ENCODE measurements at places on chromosomes 3 and 15. TPM values are rescaled to one million over a fixed set of nuclear protein-coding genes. Genes with fewer than 3 reads are reported as not detected.

DNA sequence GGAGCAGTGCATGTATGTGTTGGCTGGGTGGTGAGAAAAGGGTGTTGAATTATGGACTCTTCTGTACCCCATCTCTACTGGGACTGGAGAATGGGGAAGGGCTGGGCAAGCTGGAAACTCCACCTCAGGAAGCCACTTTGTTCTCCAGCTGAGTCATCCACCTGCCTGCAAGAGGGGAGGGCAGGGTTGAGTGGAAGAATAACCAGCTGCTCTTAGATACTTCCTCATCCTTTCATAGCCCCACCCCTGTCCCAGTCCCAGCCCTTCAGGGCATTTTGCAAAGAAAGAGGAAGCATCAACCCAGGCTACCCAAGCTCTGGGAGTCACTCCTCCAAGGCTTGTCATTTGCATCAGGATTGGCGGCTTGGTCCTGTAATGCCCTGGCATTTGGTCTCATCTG, 33.1 kb downstream of the RAB11A start:
- H3K36me3 ChIP-seq, result peaks cover 22% of the 10 kb centered on the region
- peaks cover 16% of the 10 kb centered on the region for H3K4me1 ChIP-seq
- no peak overlapping the region for H3K27ac ChIP-seq
- no peaks in the 10 kb centered on the region for H3K27me3 ChIP-seq
- DNase-seq, result no peak
- H3K4me3 ChIP-seq, result no peak overlapping the region

DNA sequence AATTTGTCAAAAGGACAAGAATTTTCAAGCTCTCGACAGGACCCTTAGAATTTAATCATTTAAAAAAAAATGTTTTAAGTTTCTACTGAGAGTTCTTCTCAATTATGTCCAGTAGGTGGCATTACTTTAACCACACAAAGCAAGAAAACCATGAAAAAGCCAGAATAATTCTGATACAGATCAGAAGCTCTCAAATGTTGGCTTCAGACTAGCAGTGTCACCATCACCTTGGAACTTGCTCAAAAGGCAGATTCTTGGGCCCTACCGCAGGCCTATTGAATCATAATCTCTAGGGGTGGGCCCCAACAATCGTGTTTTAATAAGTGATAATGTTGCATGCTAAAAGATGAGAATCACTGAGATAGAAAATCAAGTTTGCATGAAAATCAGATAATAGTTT, 99.5 kb upstream of the KCNMB2 start:
- H3K4me1 ChIP-seq, result peaks cover 8% of the 10 kb centered on the region
- H3K36me3 ChIP-seq, result no peaks in the 10 kb centered on the region
- no peak overlapping the region for H3K27ac ChIP-seq
- no peaks in the 10 kb centered on the region for H3K27me3 ChIP-seq
- no peak overlapping the region for H3K4me3 ChIP-seq

DNA sequence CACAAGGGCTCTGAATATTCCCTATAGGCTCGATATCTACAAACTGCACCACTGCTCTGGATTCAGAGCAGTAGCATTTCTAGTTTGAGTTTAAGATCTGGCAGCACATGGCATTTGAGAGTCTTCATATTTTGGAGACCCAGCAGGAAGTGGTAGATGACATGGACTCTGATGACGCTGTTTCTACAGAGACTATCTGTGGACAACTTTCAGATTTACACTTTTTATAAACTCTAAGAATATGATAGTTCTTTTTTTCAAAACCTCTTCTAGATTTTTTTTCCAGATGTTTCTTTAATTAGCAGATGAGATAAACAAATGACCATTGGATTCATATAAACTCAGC, 35.8 kb downstream of the ARMC8 start:
- no peak for DNase-seq
- no peaks in the 10 kb centered on the region for H3K27me3 ChIP-seq
- H3K36me3 ChIP-seq, result peaks cover 11% of the 10 kb centered on the region
- no peak overlapping the region for H3K4me3 ChIP-seq
- H3K27ac ChIP-seq, result no peak overlapping the region

- H3K27me3 ChIP-seq, result no peaks in the 10 kb centered on the region
- no peak overlapping the region for H3K4me3 ChIP-seq
- DNase-seq, result no peak
- no peaks in the 10 kb centered on the region for H3K36me3 ChIP-seq
- peaks cover 7% of the 10 kb centered on the region for H3K4me1 ChIP-seq
- H3K27ac ChIP-seq, result no peak overlapping the region
Measured at GRCh38 chr3:65793495-65794200, 245.1 kb downstream of the MAGI1 start.

GRCh38 chr3:71825551-71826283, 40.8 kb upstream of the PROK2 start:
- H3K4me1 ChIP-seq, result no peaks in the 10 kb centered on the region
- H3K27me3 ChIP-seq, result peaks cover 31% of the 10 kb centered on the region
- no peak for DNase-seq
- H3K36me3 ChIP-seq, result no peaks in the 10 kb centered on the region

GRCh38 chr3:152517502-152517901, 248.8 kb downstream of the MBNL1 start:
- H3K36me3 ChIP-seq, result no peaks in the 10 kb centered on the region
- no peak overlapping the region for H3K27ac ChIP-seq
- H3K27me3 ChIP-seq, result no peaks in the 10 kb centered on the region
- no peaks in the 10 kb centered on the region for H3K4me1 ChIP-seq

ISLR gene
- total RNA-seq, result 49.6 TPM

ZNF80 gene
- total RNA-seq, result not detected

PEX5L gene
- total RNA-seq, result not detected

SLC12A8 gene
- 7.7 TPM for total RNA-seq

Data from chondrocyte (in vitro differentiated cells).